ENCODE measurements at places on chromosomes 2 and 18. TPM values are rescaled to one million over a fixed set of nuclear protein-coding genes. Genes with fewer than 3 reads are reported as not detected.

DNA sequence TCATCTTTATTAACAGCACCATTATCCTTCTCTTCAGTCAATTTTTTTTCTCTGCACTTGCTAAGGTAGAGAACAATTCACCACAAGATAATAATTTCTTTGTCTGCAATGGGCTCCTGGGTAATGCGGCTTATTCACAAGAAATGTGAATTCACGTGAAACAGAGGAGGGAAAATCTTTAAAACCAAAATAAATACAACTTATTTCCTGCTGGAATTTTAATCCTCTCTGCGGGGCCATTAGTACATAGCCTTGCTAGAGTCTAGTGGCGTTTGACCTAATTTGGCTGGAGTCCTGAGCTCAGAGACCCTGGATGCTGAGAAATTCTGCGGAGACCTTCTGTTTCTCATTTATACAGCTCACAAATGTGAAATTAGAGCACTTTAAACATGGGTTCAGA, 319.3 kb upstream of the MMADHC start:
- no peak for DNase-seq

The OR6B2 gene
- not detected for total RNA-seq

The SDC1 gene
- 9.6 TPM for total RNA-seq

DNA sequence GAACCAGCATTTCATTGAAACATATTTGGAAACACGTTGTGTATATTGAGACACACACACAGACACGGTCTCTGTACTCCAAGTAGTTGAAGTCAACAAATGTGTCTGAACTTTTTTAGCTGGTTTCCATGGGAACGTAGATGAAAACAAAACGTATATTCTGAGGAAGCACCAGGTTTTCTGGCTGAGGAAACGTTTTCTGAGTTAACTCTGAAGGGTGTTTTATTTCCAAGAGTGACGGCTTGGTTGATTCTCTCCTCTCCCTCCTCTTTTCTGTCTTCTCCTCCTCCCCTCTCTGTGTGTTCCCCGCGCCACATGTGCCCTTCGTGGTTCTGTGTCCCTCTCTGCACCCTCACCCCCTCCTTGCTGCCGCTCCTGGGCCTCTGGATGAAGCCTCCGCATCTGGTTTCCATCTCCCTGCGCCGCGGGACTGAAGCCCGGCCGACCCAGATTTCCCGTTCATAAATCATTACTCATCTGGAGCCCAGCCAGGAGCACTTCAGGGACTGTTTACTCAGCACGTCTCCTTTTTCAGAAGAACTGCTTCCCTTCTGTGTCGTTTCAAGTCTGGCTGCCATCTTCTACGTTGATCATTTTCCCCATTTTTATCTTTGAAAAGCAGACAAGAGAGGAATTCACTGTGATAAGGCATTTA, 122.7 kb downstream of the COL6A3 start:
- DNase-seq, result peak; percentile 90

- DNase-seq, result no peak
These were observed 11.3 kb upstream of the VRK2 start for GRCh38 chr2:58035352-58035751.

DNA sequence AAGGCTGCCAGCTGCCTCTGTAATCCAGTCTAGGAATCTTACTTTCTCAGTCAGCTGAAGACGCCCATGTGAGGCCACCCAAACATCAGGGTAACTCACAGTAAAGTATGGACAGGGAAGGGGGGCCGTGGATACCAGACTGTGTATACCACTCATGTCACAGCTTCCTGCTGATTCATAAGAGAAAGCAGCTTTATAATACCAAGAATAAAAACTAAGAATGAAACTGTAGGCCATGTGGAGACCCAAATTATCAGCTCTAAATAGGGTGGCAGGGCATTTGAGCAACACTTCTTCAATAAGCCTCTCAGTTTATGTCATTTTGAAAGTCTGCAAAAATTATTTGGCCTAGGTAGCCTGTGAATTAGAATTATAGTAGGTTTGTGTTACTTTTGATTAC, 115.0 kb upstream of the CDCA7 start:
- DNase-seq, result no peak

- DNase-seq, result no peak
These were observed 1.4 kb upstream of the MBP start for GRCh38 chr18:77133835-77134496.

GRCh38 chr2:182763311-182763912, 47.4 kb downstream of the DNAJC10 start:
- no peak for DNase-seq

GRCh38 chr2:241999184-241999583, 129.7 kb downstream of the RTP5 start:
- no peak for DNase-seq

GRCh38 chr2:39919511-39920306, 140.7 kb upstream of the THUMPD2 start:
- no peak for DNase-seq
